ENCODE measurements at places on chromosomes 5 and 9. TPM values are rescaled to one million over a fixed set of nuclear protein-coding genes. Genes with fewer than 3 reads are reported as not detected.
A peak's percentile ranks its signal among the peaks of the same experiment; 100 is the strongest.

DRD1 gene
- total RNA-seq: 0.62 TPM

LRRC70 gene
- 1.1 TPM for total RNA-seq

PKD2L2 gene
- not detected for total RNA-seq

SLC1A1 gene
- total RNA-seq: 31.4 TPM

VCAN gene
- total RNA-seq: 133 TPM

PCDHGB3 gene
- total RNA-seq: 2.2 TPM

- H3K36me3 ChIP-seq: peaks cover 37% of the 10 kb centered on the region
- H3K27me3 ChIP-seq: no peaks in the 10 kb centered on the region
- peak within 1 kb of the TSS; percentile 81 for H3K27ac ChIP-seq
- peak within 1 kb of the TSS; percentile 79 for H3K4me3 ChIP-seq
- H3K4me1 ChIP-seq: peaks cover 15% of the 10 kb centered on the region
These were observed at the start of gene FCHSD1 for GRCh38 chr5:141650851-141651727. TSS of gene FCHSD1 (minus strand) at chr5:141651418. CDS start at chr5:141651368, 50 bp downstream.

DNA sequence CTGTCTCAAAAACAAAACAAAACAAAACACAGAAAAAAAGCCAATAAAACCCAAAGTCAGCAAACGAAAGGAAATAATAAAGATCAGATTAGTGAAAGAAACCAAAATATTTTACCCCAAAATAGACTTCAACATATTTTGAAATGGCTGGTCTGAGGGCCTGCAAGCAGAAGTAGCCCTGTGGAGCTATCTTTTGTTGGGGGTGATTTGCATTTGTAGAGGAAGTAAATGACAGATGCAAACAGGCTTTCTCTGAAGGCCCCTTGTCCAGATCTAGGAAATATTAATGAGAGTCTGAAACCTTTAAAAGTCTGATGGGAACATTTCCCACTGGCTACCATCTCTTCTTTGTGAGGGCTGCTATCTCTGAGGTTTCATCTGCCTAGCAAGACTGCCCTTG, 74.0 kb downstream of the GCNT4 start:
- DNase-seq: no peak
- no peaks in the 10 kb centered on the region for H3K27me3 ChIP-seq
- H3K4me1 ChIP-seq: no peaks in the 10 kb centered on the region
- no peaks in the 10 kb centered on the region for H3K36me3 ChIP-seq

- no peak for DNase-seq
- H3K36me3 ChIP-seq: no peaks in the 10 kb centered on the region
- no peak overlapping the region for H3K27ac ChIP-seq
- no peaks in the 10 kb centered on the region for H3K27me3 ChIP-seq
- H3K4me3 ChIP-seq: no peak overlapping the region
These were observed 48.4 kb upstream of the ISOC1 start for GRCh38 chr5:129046151-129046550.
